ENCODE measurements at places on chromosomes 5 and 9.

DNA sequence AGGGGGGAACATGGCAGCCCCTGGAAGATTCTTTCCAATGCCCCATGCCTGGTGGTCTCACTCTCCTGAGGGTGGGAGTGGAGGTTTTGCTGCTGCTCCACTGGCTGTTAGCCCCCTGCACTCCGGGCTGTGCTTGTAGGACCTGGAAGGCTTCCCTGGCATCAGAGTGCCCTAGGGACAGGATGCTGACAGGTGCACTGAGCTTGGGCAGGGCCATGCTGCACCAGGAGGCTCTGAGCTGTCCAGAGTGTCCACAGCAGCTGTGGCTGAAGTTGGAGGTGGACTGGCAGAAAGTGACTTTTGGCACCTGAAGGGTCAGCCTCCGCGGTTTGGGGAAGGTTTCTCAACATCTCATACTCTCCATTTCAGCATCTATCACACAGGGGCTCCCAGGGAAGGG, 249.1 kb downstream of the GADD45G start:
- no peak for DNase-seq

DNA sequence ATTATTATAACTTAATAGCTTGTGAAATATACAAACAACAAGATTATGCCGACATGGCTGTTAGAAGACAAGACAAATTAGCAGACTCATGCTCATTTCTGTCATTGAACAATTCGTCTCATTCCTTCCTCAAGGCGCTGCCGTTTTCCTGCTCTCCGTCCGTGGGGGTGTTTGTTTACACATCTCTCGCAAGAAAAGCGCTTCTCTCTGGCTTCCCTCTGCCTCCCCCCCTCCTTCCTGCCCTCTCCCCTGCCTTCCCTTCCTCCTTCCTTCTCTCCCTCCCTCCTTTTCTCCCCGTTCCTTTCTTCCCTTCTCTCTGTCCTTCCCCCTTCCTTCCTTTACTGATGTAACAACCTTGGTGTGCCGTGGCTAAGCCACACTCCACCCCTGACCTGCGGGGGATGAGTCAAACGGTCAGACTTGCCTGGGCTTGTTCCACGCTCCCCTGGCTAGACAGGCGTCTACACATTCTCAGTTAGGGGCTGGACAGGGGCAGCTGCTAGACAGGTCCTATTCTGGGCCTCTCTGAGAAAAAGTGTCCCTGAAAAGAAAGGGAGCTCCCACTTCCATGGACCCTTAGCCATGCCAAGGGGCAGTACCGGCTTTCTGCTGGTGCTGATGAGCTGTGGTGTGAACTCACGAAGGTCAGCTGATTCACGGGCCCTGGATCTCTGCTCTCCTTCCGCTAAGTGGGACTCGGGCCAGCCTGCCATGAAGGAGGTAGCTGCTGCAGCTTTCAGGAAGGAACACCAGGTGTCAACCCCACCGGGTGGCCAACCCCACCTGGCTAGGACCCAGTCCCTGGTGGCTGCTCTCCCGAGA, 32.0 kb upstream of the SPTLC1 start:
- DNase-seq, result peak; percentile 43

DNA sequence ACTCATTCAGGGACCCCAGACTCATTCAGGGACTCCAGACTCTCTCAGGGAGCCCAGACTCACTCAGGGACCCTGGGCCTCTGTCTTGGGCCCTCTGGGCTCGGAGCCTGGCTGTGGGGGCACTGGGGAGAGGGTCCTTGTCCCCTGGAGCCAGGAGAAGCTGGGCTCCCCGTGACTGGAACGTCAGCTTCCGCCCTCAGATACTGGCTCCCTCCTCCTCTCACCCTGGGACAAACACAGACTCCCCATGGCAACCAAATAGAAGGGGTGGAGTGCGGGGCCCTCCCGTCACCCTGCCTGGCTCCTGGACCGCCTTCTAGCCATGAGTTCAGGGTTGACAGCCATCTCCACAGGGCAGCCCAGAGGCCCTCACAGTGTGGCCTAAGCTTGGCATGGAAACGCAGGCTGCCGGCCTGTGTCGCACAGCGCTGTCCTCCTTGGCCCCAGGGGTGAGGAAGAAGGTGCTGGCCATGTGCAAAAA, 27.6 kb downstream of the ZDHHC11B start:
- DNase-seq, result no peak

GRCh38 chr5:117713585-117714198, 1139.1 kb upstream of the SEMA6A start:
- DNase-seq, result no peak

- DNase-seq, result no peak
Observed at GRCh38 chr5:77957081-77957480, 180.9 kb upstream of the TBCA start.

DNA sequence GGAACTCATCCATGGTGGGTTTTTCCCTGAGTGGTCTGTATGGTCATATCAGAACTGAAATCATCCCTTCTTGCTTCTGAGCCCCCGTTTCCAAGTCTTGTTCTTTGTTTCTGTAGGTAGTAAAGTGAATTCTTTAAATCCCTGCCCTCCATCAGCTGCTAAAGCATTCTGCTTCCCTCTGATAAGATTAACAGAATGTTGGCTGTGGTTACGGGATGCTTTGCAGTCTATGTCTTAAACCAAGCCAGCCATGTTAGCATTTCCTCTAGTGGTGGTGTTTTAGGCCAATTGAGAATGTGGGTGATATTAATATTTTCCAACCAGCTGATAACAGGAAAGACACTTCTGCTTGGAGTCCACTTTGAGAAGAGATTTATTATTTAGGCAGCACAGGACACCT, 22.0 kb upstream of the KCNIP1 start:
- no peak for DNase-seq

GRCh38 chr9:38311382-38312270, 80.9 kb upstream of the ALDH1B1 start:
- no peak for DNase-seq

DNA sequence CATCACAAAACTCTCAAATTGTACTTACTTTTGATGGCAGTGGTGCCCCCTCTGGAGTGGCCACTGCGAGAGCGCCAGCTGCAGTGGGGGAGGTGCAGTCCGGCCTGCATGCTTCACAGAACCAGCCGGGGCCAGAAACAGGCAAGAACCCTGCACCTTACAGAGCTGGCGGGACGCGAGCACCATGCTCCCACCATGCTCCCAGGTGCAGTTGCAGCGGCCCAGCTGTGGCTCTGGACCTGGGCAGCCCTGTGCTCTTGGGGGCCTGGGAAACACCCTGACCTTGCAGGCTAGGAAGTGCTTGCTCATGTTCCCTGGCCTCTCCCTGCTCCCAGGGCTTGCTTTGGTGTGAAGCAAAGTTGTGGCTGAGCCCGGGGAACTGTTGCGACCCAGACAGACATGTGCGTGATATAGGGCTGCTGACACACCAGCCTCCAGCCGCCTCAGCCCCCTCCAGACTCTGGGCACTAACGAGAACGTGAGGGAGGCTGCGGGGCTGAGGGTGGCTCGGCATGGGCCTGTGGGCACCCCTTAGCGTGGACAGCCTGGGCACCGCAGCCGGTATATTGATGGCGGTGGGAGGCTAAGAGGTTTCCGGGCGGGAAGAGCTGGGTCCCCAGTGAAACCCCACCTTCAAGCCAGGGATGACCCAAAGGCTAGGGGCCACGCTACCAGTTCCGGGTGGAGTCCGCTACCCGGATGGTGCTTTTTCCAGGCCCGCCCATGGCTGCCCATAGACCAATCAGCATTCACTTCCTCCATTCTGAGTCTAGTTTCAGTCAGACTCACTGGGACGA, 1809.9 kb upstream of the ACO1 start:
- DNase-seq, result no peak

- DNase-seq, result no peak
Observed at GRCh38 chr5:52449516-52449915, 338.2 kb upstream of the ITGA1 start.

DNA sequence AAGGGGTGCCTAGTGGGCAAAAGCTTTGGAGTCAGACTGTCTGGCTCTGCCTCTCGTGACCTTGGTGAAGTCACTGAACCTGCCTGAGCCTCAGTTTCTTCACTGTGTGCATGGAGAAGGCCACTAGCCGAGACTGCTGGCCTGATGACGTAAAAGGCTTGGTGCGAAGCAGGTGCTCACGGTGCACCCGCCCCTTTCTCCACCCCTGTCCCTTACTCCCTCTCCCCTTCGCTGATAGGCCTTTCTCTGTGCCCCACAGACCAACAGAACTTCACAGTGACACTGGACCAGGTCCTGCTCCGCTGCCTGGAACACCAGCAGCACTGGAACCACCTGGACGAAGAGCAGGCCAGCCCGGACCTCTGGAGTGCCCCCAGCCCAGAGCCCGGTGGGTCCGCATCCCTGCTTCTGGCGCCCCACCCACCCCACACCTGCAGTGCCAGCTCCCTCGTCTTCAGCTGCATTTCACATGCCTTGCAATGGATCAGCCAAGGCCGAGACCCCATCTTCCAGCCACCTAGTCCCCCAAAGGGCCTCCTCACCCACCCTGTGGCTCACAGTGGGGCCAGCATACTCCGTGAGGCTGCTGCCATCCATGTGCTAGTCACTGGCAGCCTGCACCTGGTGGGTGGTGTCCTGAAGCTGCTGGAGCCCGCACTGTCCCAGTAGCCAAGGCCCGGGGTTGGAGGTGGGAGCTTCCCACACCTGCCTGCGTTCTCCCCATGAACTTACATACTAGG, 10.4 kb downstream of the FPGS start:
- no peak for DNase-seq

- no peak for DNase-seq
Observed at GRCh38 chr5:173554989-173555705, 61.3 kb downstream of the BOD1 start.

- DNase-seq, result peak; percentile 29
Observed at GRCh38 chr5:33969572-33970452, 14.7 kb downstream of the SLC45A2 start.

All from fibroblast of skin of left biceps (primary cell).